Pons (tissue), 1 donor: ENCODE measurements at places on chromosomes 7 and 10.
A peak's percentile ranks its signal among the peaks of the same experiment; 100 is the strongest.

DNA sequence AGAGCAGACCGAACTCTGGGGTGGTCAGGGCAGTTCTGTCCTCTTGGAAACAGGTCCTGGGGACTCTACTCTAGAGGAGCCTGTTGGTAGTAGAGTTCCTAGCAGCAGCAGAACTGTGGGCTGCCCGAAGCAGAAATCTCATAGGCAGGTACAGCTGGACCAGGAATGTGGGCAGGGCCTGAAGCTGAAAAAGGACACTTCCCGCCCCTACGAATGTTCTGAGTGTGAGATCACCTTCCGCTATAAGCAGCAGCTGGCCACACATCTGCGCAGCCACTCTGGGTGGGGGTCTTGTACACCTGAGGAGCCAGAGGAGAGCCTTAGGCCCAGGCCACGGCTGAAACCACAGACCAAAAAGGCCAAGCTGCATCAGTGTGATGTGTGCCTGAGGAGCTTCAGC is 8.3 kb upstream of the ZNF783 start:
- DNase-seq = no peak

GRCh38 chr10:35422228-35422627 is 85.9 kb downstream of the CCNY start:
- DNase-seq = no peak

- DNase-seq = no peak
Measured at GRCh38 chr10:44154956-44155355, 229.9 kb downstream of the CXCL12 start.

DNA sequence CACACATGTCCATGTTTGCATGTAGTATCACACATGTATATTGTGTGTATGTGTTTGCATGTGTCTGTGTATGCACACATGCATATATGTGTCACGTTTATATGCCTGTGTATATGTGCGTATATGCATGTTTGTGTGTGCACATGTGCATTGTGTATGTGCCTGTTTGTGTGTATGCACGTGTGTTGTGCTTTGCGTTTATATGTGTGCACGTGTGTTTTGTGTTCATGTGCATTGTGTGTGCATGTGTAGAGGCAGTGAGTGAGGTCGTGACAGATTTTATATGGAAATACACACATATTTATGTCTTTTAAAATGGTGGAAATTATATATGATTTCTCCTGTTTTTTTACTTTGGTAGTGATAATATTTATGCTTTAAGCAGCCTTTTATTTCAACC is 41.2 kb downstream of the ADARB2 start:
- DNase-seq = no peak

GRCh38 chr7:30155481-30155880 is 20.7 kb downstream of the MTURN start:
- peak; percentile 79 for DNase-seq

DNA sequence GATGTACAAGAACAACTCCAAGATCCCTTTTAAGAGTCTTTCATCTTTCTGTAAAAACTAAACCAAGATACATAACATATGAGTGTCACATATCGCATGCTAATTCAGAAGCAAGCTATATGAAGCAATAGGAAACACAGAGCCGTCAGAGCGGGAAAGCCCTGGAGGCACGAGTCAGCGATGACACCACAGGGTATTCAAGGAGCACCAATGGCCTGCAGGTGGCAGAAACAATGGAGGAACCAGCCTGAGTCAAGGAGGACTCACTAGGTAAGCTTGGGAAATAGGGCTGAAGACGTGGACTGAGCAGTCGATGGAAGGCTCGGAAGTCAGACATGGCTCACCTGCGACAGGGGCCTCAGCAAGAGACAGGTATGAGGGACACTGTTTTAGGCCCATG is 214.4 kb downstream of the FAM107B start:
- no peak for DNase-seq

DNA sequence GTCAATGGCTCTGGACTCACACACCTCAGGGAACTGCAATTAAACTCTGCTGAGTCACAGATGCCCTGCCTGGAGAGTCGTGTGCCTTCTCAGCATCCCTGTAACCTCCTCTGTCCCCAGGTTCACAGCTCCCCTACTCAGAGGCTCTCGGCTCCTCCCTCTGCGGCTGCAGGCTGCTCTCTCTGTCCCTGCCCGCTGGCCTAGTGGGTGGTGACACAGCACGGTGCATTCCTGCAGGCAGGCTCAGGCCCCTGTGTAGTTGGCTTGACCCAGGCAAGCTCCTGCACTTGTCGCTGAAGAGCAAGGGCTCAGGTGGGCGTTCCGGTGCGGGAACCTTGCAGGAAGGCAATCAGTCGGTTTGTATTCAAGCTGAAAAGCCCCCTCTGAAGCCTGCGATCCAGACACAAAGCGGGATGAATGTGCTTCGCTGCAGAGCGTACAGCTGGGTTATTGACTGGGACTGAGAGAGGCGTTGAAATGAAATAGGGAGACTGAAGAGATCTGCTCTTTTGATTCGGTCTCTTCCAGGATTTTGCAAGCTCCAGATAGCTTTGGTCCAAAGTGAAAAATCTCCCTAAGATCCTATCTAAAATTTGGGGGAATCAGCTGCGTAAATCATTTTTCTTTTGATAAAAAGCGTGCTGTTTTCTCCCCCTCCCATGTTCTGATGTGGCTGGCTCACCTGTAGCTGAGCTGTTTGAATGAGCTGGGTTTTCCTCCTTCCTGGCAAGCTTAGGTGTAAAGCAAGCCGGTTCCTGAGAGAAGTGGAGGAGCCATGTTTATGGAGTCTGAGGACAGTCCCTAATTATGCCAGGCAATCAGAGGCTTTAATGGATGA is 208.7 kb upstream of the PHYHIPL start:
- peak; percentile 83 for DNase-seq

- no peak for DNase-seq
Measured at GRCh38 chr10:22682237-22683139, 31.9 kb downstream of the PIP4K2A start.

DNA sequence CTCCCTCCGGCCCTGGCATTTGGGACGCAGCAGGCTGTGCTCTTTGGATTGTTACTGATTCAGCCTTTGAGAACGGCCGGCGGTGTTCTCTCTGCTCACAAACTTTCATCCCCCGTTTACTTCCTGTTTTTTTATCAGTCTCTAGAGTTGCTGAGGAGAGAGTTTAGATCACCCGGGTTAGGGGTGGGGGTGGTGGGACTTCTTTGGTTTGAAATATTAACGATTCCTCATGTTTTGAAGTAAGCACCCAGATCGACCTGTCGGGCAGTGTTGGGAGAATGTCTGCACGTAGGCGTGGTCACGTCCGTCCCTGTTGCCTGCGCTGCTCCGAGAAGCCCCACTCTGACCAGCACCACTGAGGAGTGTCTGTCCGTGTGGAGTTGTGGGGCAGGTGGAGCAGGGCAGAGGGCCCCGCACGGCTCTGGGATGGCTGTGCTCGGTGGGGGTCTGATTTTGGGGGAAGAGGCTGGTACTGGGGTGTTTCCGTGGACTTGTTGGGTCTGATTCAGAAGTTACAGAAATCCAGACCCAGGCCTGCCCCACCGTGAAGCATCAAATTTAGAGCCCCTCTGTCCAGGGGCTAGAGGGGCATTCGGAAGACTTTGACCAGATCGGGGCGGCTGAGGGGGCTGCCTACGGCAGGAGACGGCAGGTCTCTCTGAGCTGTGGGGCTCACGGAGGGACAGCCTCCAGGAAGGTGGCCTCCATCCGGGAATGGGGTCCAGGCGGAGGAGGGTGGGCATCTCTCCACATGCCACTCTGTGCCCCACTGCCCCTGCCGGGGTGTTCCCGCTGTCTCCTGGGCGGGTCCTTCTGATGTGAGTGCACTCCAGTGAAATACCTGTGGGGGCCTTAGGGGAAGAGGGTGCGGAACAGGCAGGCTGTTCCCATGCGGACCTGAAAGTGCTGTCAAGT is 7.4 kb downstream of the INPP5A start:
- DNase-seq = no peak

DNA sequence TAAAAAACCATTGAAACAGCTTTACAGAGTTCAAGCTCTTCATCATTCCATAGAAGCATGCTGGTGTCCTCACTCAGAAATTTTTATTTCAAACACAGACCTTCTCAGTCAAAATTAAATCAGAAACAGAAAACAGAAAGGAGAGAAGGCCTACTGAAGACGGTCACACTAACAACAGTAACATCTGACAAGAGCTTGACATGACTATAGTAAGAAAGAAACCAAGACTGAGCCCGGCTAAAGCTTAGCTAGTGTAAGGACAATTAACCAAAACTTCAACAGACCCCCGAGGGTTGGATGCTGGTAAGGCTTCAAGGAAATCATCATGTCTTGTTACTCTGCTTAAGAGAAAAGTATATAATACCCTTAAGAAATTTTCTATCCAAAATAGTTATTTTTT is 38.6 kb downstream of the MTPN start:
- no peak for DNase-seq

GRCh38 chr10:90396721-90397120 is 461.1 kb downstream of the HTR7 start:
- DNase-seq = no peak

GRCh38 chr10:96089116-96089515 is 41.0 kb upstream of the ZNF518A start:
- DNase-seq = no peak

- DNase-seq = no peak
Measured at GRCh38 chr10:75394221-75394620, 7.3 kb downstream of the ZNF503 start.

DNA sequence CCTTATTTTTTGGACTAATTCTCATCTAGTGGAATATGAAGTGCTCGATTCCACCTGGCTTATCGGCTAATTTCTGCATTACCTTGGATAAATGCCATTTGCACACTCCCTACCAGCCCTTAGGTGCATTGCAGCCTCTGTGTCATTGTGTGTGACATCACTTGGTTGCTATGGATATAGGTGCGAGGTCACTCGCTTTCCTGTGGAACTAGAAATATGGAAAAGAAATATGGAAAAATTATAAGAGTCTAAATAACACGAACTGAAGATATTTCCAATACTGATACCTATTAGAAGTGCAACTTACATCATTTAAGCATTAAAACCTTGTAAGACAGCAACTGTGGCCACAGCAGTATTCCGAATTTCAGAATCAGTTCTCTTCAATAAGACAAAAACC is 2.0 kb downstream of the YWHAG start:
- DNase-seq = peak; percentile 67

GRCh38 chr7:131105294-131105798 is 222.3 kb upstream of the MKLN1 start:
- DNase-seq = peak; percentile 47

DNA sequence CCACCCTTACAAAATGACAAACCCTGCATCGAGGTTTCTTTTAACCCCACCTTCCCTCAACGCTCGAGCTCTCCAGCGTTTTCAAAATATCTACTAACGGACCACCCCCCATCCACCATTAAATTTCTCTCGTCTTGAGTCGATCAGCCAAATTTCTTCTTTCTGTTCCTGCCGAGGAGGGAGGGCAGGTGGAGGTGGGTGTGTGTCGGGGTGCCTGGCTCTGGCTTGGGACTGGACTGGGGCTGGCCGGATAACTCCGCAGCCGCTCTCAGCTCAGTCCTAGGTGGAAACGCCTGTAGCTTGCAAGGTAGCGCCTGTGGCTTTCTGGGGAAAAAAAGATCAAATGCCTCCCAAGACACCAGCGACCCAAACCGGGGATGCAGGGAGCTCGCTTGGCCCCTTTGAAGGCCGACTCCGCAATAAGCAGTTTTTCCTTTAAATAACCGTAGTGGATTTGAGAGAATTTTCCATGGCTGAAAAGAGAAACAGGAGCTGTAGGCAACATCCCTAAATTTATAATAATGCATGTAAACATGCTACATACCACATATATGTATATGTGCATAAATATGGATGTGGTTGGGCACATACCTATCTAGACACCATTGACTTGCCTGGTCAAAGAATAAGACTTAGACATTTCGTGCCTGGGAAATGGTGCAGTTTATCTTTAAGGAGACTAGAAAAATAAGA is 1.9 kb upstream of the TMEM178B start:
- DNase-seq = no peak

- no peak for DNase-seq
Measured at GRCh38 chr7:8260871-8261694, 884 bp downstream of the ICA1 start.

DNA sequence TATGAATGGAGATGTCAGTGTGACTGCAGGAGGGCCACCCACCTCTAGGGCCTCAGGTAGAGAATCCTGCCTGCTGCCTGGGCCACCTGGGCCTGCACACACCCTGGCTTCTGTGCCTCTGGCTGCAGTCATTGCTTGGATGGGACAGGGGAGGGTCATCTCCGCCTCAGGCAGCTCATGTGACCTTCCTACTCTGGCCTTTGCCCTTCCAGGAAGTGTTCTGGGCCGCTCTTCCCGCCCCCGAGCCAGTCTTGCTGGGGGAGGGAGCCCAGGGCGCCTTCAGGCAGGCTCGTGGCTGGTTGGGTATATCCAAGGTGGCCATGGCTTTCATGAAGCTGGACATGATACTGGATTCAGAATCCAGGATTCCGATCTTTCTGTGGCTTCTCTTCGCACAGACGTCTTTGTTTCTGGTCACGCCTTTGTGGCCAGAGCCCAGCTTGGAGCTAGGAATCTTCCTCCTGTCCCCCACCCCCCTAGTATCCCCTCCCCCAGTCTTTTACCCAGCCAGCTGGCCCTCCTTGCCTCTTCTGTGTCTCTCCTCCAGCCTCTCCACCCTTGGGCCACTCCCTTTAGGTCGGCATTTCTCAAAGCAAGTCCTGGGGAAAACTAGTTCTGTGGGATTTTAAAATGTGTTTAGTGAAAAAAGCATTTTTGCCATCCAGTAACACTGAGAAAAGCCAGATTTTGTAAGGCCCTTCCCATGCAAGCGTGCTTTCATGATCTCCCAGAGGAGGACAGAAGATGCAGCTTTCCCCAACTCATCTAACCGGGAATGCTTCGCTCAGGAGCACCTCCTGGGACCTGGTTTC is 119.6 kb downstream of the ZMIZ1 start:
- DNase-seq = no peak

- no peak for DNase-seq
Measured at GRCh38 chr7:44059219-44060090, 5.9 kb downstream of the PGAM2 start.

GRCh38 chr10:44143556-44143955 is 241.3 kb downstream of the CXCL12 start:
- DNase-seq = no peak

DNA sequence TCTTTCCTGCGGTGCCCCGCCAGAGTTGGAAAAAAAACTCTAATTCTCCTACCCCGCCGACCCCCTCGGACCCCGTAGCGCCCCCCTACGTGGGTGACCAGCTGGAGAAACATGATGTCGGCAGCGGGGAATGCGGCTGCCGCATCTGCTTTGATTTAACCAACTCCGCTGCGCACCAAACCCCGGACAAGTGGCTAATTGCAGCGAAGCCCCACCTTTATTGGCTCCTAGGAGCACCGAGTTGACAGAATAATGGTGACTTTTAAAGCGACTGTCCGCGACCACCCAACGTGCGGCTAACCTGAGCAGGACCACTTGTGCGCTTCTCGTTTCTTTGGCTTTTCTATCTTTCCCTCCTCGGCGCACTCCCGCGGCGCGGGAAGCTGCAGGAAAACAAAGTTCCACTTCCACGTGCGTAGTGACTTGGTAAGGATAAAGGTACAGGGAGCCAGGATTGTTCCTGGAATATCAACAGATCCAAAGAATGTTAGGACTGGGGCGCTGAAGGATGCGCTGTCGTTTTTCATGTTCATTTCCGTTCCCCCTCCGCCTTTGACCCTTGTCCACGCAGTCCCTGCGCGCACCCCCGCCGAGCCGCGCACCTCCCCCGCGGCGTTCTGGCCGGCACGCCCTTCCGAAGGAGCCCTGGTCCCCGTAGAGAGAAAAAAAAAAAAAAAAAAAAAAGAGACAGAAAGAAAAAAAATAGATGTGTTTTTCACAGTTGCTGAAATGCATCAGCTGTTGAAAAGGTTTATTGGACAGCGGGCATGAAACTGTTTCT is 1.4 kb downstream of the WNT16 start:
- no peak for DNase-seq
